ENCODE measurements at places on chromosomes 6 and 20. TPM values are rescaled to one million over a fixed set of nuclear protein-coding genes. Genes with fewer than 3 reads are reported as not detected.

The LY6G6C gene
- not detected for total RNA-seq

The LYRM4 gene
- 17.9 TPM for total RNA-seq

The BNIP5 gene
- not detected for total RNA-seq

The CTAGE9 gene
- not detected for total RNA-seq

The CDH22 gene
- total RNA-seq = not detected

The PDYN gene
- not detected for total RNA-seq

GRCh38 chr6:113733381-113733780 is 123.8 kb upstream of the MARCKS start:
- no peak for DNase-seq

DNA sequence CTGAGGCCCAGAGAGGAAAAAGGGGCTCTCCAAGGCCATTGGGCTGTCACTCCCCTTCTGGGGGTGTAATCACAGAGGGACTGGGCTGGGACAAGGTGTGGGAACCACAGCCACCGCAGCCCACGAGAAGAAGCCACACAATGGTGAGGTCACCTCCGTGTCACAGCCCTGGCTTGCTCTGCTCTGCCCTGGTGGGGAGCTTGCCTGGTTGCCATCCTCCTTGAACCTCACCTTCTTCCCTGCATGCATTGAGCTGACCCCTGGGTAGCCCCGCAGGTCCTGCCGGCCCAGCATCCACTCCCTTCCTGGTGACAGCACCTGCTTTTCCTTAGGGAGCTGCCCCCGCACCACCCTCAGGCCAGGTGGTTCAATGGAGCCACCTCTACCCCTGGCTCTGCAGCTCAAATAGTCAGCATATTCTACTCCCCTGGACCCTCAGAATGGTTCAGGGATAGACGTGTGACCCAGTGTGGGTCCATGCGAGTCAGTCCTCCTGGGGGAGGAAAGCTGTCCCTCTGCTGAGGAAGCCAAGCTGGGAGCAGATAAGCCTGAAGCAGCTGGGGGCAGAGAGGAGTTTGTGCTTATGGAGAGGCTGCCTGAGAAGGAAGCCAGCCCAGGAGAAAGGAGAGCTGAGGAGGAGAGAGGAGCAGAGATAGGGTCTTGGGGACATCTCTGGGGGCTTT is 21.3 kb downstream of the RBM38 start:
- DNase-seq = no peak

DNA sequence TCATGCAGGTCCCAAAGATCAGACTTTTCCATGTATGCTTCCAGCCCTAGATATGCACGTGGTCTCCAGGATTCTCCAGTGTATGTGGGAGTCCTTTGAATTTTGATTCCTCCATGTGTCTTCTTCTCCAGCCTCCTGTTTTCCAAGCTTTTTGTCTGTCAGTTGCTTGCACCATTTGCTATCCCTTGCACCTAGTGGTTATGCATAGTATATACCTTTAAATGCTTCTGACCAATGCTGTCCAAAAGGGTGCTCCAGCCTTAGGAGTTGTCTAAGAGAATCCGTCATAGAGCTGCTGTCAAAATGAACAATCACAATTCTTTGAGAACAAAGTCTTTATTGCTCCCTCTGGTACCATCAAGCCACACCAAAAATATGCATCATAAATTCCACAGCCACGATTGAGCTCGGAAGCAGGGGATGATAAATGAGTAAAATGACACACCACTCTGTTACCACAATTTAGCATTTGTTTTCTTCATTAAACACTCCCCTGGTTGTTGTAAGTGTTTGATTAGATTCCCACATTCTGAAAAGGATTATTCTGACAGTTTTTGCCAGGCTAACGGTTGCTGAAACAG is 706.2 kb upstream of the GJE1 start:
- DNase-seq = no peak

DNA sequence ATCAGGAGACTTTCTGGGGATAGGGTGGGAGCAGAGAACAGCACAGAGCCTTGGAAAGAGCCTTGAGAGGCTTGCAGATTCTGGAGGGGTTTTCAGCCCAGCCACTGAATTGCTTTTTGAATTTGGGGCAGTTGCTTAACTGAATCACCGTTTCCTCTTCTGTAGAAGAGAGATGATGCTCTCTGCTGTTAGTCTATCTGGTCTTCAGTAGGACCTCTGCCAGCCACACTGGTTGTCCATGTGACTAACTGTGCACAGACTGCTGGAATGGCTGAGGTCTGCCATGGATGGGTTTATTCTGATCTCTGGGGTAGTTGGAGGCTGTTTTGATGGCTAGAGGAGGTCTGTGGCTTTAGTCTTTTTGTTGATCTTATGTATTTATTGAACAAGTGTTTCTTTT is 21.4 kb upstream of the PRDM1 start:
- DNase-seq = no peak

DNA sequence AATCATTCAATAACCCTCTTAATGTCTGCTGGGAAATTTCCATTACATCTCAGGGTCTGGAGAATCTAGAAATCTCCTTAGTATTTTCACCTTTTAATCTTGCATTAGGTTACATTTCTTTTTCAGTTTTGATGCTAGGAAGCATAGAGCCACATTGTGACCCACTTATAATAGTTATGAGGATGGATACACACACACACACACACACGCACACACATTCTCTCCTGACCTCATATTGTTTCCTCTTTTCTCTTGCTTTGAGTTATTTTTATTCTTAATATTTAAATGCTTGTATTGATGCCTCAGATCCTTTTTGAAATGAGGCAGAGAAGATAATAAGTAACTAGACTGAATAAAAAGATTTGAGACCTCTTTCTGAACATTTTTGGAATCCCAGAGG is 128.4 kb downstream of the KLHL32 start:
- no peak for DNase-seq

GRCh38 chr6:7976485-7977056 is 66.0 kb upstream of the TXNDC5 start:
- DNase-seq = no peak

- no peak for DNase-seq
Measured at GRCh38 chr6:108227290-108227689, 33.5 kb downstream of the SNX3 start.

DNA sequence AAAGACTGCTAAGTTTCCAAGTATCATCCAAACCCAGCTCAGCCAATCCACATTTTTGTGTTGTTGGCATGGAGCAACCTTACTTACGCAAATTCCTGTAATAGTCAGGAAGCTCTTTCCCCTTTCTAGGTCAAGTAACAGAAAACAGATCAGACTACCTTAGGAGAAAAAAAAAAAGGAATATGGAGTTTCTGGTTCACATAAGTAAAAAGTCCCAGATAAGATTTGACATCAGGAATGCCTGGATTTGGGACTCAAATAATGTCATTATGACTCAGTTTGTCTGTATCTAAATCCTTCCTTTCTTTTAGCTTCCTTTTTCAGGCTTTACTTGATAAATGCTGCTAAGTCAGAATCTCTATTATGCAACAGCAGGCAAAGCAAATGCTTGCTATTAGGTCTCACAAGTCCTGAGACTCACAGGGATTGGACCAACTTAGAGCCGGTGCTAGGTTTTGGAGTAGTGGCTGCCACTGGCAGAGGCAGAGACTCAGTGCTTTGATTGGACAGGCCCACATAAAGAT is 44.5 kb downstream of the NCOA7 start:
- no peak for DNase-seq

GRCh38 chr20:25061103-25061799 is 3.3 kb upstream of the ACSS1 start:
- DNase-seq = peak; percentile 61

- no peak for DNase-seq
Measured at GRCh38 chr6:16909658-16910360, 148.5 kb upstream of the ATXN1 start.

GRCh38 chr20:53623454-53624211 is 30.0 kb upstream of the ZNF217 start:
- peak; percentile 84 for DNase-seq

GRCh38 chr6:4582506-4583417 is 193.4 kb upstream of the CDYL start:
- no peak for DNase-seq

DNA sequence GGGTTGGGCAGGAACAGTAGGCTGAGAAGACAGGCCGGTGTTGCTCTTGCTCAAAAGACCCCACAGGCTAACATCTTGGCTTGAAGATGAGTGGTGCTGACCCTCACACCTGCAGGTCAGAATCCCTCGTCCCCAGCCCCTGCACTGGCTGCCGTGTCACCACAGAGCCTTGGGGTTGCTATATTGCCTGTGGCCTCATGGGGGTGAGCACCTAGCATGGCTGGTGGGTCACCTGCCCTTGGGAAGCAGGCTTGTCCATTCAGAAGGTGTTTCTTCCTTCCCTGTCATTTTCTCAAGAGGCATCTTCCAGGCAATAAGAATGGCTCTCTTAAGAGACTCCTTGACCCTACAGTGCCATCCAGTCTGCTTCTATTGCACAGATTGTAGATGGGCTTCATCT is 7.7 kb downstream of the SLC22A16 start:
- DNase-seq = no peak

GRCh38 chr6:5610640-5611039 is 349.3 kb downstream of the FARS2 start:
- DNase-seq = no peak

DNA sequence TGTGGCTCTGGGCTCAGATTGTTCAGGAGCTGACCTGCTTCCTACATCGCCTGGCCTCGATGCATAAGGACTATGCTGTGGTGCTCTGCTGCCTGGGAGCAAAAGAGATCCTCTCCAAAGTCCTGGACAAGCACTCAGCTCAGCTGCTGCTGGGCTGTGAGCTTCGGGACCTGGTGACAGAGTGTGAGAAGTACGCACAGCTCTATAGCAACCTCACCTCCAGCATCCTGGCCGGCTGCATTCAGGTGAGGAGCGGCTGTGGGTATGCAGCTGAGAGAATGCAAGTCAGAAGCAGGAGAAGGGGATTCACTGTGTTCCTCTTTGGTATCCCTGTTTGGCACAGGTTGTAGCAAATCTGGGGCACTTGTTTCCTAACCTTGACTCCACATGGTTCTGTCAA is 17.9 kb downstream of the CUL9 start:
- DNase-seq = peak; percentile 39

DNA sequence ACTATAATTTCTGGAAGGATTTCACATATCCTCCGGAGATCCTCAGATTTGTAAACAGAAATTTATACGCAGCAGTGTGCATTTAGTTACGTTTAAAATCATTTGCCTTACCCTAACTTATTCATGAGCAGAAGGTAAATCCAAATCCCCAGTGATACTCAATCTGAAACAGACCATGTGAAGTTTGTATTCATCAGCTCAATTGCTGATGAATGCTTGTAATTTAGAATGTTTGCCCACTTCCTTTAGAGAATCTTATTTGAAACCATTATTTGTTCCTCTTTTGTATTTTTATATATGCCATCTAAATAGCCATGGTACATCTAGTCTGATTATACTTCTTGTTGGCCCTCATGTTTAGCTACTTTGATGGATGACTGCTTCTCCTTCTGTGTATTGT is 15.4 kb downstream of the TAAR1 start:
- DNase-seq = no peak

DNA sequence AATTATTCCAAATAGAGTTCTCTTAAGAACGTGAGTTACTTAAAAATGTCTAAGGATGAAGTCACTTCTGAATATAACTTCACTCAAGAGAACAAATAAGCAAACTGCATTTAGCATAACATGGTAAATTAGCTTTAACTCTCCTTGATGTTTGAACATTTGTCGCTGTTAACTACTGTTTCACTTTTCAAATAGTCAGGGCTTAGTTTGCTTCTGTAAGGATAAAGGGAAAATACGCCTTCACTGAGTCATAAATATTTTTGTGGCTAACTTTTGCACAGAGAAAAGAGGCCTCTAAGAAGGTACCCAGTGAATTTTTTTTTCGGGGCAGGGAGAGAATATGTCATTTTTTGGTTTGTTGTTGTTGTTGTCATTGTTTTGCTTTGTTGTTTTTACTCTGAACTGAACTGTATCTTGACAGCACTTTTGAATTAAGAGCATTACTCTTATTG is 8.1 kb downstream of the PTPN1 start:
- no peak for DNase-seq

DNA sequence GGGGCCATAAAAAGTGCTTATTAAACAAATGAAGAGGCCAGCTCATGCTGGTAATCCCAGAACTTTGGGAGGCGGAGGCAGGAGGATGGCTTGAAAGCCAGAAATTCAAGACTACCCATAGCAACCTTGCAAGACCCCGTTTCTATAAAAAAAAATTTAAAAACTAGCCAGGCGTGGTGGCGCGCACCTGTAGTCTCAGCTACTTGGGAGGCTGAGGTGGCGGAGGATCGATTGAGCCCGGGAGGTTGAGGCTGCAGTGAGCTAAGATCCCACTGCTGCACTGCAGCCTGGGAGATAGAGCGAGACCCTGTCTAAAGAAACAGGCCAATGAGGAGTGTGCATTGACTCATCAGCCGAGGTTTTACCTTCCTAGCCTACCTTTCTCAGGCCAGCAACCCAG is 15.2 kb downstream of the NPEPL1 start:
- no peak for DNase-seq
